ENCODE measurements at places on chromosomes 13 and 19.

GRCh38 chr19:54515156-54515555 is 12.5 kb downstream of the LAIR2 start:
- DNase-seq: no peak

DNA sequence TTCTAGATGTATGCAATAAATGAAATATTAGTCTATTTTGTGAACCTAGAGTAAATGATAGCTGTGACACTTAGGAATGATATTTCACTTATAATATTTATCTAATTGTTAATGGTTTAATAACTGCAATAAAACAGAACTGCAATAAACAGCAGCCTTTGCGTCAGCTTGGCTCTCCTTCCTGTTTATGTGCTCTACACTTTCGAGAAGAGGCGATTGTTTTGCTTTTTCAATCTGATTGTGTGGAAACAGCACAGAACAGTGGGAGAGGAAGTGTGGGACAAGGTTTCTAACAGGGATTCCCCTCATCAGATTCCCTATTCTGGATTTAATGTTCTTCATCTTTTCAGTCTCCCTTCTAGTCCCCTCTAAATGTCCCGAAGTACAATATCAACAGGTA is 17.3 kb upstream of the TRPC4 start:
- no peak for DNase-seq

DNA sequence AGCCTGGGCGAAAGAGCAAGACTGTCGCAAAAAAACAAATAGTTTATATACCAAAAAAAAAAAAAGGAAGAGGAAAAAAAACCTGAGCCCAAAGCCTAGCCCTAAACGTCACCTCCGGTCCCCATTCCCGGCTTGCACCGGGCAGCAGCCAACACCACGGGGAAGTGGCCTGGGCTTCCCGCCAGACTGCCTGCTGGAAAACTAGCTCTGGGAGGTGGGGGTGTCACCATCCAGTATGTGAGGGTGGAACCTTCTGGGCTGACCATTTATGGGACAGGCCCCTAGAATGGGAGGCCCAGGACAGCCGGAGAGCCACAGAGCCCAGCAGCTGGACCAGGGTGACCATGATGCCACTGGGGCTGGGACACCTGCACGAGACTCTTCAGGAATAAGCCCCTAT is 37.3 kb downstream of the IL12RB1 start:
- DNase-seq: no peak

DNA sequence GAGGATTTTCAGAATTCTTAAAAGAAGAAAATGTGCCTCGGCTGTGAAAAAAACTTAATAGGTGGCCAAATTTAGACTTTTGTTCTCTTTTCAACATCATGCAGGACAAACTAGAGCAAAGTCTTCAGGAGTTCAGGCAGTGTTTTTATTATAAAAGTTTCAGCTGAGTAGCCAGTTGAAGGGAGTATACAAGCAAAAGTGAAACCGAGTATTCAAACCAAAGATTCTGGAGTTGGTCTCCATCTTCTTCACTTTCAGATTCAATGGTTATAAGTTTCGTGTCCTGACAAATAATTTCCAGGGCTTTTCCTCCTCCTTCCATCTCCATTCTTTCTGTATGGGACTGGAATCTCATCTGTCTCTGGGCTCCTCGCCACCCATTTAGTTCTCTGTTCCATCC is 379.7 kb downstream of the GPC5 start:
- no peak for DNase-seq

DNA sequence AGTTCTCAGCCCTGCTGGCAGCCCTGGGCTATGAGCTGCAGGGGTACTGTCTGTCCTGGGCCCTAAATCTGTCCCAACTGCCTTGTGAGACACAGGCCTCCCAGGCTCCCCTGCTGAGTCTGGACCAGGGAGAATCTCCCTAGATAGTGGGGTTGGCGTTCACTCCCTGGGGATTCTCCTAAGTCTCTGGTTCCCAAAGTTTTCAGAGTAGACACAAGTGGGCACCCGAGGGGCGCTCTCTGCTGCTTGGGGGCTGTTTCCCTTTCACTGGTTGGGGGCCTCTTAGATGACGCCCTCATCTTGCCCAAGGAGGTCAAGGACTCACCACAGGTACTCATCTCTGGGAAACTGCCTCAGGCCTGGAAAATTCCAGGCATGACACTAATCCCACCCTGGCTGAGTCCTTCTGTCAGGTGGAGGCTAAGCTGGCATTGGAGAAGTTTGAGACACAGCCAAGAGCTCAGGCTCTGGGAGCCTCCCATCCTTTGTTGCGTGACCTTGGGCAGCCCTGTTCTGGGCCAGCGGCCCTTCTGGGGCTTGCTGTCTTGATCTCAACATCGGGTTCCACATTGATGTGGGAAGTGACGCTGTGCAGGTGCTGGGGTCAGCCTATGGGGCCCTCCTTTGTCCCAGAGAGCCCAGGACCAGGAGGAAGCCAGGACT is 3.9 kb downstream of the RPL18A start:
- no peak for DNase-seq

DNA sequence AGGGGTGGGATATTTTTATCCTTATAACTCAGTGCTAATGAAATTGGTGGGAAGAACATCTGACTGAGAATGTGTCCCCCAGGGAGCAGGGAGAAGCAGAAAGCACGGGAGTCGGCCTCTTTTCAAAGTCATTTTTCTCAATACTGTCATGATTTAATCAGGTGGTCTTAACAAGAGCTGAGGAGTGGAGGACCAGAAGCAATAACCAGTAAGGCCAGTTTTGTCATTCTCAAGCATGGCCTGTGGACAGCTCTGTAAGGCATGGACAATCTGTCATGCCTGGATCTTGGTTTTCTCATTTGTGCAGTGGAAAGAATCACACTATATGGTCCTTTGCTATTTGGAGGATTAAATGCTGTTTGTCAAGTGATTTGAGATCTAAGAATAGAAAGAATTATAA is 99.7 kb downstream of the TNFSF11 start:
- no peak for DNase-seq

DNA sequence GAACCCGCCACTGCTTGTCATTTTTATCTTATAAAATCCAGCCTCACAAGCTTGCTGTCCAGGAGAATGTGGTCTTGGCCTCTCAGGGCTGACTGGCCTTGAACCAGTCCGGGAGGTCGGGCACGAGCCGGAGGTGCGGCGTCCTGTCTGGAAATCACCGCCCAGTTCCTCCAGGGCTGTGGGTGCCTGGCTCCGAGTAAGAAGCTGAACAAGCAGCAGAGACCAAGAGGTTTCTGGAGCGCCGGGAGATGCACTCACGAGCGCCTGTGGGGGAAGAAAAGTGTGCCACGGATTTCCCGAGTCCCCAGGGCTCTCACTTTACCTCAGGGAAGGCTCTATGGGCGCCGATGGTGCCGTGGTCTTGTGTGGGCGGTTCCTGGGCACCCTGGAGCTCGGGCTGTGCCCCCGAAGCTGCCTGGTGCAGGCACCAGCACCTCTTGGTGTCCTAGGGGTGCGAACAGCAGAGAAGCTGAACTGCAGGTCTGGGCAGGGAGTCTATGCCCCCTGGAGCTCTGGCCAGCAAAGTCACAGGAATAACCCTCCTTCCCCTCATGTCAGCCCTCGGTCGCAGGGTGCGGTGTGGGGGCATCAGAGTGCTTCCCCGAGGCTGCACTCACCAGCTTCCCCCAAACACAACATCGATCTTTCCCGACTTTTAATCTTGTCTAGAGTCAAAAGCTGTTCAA is 50.0 kb downstream of the GAS6 start:
- DNase-seq: no peak

DNA sequence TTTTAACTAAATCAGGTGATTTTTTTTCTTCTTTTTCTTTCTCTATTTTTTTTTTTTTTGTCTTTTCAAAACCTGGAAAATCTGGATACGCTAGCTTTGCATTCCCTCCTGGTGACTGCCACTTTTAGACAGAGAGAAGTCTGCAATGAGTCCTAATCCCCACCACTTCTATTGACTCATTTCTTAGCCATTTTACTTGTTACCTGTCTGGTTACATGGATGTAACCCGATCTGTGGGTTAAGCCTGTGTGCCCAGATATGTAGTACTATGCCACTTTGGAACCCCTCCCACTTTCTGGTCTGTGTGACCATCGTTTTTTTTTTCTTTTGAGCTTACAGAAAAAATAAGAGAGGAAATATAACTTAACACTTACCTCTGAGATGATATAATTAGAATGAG is 817.8 kb upstream of the PCDH9 start:
- DNase-seq: no peak

DNA sequence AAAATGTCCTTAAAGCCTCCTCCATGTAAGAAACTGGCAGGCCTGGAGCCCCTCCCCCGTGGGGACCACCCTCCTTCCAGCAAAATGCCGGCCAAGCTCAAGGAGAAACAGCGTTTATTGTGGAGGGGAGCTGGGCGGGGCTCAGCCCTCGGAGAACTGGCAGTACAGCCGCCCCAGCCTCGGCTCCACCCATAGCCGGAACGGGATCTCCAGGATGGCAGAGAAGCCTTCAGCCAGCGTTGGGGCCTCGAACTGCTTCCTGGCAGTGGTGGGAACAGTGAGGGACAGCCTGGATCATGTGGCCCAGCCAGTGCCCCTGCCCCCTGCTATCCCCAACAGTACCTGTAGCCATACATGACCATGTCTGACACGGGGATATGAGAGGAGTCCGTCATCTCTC is 6.3 kb downstream of the PNKP start:
- no peak for DNase-seq

DNA sequence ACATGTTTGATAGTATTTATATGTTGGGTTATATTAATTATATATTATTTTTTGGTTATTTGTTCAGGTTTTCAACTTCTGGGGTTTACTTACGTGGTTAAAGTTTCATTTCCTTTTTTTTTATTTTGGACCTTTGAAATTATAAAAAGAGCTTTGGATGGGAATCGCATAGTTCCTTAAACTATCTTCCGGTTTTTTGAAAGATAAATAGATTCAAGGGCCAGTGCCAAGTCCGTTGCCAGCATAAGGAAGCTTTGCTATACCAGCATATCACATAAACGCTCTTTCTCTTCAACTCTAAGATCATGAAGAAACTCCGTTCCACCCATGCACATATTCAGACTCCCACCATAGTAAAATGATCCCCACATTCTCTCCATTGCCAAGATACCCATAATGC is 7.4 kb upstream of the OXGR1 start:
- DNase-seq: no peak

DNA sequence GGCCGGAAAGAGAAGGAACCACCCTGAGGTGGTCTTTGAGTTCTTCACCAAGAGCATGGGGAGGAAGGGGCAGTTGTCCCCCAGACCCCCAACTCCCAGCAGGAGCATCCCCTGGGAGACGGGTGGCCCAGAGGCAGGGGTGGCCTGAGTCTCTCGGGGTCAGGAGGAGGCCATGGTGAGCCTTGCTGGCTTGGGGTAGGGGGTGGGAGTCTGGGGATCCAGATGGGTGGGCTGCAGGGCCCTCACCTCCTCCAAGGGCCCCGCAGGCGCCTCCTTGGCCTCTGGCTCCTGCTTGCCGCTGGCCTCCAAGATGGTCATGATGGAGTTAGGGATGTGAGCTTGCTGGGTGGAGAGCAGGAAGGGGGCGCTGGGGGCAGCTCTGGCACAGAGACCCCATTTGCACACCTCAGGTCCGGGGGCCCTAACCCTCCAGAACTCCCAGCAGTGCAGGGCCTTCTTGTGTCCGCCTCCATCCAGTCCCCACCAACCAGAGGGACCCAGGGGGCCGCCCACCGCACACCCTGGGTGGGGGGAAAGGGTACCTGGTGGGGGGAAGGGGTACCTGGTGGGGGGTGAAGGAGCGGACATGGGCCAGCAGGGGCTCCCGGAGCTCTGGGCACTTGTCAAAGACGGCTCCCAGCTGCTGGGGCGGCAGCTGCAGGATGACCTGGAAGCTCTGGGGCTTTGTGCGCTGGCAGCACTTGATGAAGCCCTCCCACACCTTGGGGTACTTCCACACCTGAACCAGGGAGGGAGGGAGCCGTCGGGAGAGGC is 1.3 kb upstream of the RSPH6A start:
- DNase-seq: no peak

DNA sequence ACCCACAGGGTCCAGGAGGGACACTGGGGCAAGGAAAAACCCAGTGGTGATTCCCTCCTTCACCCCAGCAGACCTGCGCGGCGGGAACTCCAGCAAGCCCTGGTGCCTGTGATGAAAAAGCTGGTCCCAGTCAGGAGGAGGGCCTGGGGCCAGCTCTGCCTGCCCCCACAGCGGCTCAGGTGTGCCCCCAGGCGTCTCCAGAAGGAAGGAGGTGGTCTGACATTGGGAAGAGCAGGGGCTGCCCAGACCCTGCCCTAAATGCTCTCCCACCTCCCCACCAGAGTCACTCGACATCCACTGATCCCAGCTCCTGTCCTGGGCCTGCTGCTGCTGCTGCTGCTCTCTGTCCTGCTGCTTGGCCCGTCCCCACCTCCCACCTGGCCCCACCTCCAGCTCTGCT is 6.2 kb downstream of the PTH2 start:
- no peak for DNase-seq

DNA sequence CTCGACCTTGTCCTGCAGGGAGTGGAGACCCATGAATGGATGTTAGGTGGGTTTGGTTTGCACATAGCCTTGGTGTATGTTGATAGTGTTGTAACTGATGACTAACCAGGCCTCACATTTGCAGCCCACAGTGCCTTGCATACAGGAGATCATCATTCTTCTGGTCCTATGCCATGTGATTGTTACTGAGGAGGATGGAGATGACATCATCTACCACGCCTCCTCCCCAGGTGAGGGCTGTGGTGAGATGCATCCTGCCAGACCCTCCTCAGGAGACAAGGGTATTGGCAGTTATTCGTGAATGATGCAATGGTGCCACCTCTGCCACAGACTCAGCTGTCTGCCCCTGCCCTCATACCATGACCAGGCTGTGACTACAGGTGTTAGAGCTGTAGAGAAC is 1294.1 kb downstream of the UQCRFS1 start:
- no peak for DNase-seq

- no peak for DNase-seq
These were observed at the start of gene KLK11 for GRCh38 chr19:51026554-51026831. Gene KLK11, minus strand, starts transcription at chr19:51026616. Its CDS starts 985 bp downstream, at chr19:51025631.

DNA sequence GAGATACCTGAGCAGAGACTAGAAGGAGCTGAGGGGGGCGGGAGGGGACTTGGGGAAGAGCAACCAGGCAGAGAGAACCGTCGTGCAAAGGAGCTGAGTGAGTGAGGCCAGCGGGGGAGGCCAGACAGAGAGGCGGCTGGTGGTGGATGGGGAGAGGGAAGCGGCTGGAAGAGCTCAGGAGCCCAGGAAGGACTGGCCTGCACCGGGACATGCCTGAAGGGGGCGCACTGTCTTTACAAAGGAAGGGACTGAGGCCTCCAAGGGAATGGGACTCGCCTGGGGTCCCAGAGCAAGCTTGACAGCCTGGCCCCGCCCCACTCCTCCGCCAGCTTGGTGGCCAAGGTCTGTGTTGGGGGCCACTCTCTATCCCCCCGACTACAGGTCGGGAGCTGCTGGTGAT is 14.9 kb downstream of the ONECUT3 start:
- no peak for DNase-seq

DNA sequence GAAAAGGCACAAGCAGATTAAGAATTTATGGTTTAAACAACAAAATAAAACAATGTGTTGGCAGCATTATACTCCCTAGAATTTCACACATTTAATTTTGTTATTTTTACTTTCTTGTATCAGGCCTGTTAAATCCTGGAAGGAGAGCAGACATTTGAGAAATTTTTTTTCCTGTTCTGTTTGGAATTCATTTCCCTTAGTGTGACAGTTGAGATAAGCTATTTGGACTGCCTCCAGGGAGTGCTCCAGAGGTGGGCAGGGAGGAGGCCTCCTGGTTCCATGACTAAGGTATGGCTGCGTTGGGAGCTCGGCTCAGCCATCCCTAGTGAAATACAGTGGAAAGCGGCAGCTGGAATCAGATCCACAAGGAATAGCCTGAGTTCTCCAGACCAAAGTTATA is 185.7 kb downstream of the KCNRG start:
- DNase-seq: no peak

Measured in activated CD4-positive, alpha-beta T cell treated with anti-CD3 and anti-CD28 coated beads, Interleukin-2, Interleukin-4, amounts not matched to agents 100 ng/mL and 50 ng/mL, durations not matched to agents 16 hours and 8 hours (primary cell).